ENCODE measurements at places on chromosomes 4 and X. TPM values are rescaled to one million over a fixed set of nuclear protein-coding genes. Genes with fewer than 3 reads are reported as not detected.

Gene UGT2B15
- total RNA-seq = 0.13 TPM

Gene EPHA5
- total RNA-seq = 1.9 TPM

DNA sequence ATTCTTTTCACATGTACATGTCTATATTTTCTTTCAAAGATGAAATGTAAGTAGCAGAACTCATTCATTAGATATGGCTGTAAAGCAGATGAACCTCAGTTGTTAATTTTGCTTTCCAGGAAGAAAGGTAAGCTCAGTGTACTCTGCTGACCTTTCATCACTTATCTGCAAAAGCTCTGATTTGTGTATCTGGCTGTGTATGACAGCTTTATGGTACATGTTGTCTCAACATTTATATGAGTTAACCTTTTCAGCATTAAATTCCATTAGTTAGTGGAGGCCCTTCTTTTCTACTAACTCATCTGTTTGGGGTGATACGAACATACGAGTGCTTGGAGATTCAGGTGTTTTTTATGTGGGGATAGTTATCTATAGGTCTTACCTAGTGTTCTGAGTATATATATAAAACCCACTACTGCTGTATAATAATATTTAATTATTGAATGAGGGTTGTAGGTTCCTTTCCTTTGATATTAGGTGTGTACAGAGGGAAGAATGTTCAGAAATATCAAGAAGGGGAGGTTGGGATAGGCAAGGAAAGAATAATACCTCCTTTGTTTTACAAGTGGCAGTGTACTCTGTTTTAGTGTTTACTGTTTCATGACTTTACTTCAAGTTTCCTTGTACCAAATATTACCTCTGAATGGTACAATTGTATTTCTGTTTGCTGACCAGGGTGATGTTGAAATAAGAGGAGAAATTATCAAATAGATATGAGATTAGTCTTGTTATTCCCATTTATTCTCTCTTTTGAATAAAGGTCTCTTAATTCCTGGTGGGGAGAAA lies 395.5 kb downstream of the ARHGAP24 start:
- no peak for DNase-seq
- no peaks in the 10 kb centered on the region for H3K27me3 ChIP-seq
- H3K4me1 ChIP-seq = peaks cover 2% of the 10 kb centered on the region

DNA sequence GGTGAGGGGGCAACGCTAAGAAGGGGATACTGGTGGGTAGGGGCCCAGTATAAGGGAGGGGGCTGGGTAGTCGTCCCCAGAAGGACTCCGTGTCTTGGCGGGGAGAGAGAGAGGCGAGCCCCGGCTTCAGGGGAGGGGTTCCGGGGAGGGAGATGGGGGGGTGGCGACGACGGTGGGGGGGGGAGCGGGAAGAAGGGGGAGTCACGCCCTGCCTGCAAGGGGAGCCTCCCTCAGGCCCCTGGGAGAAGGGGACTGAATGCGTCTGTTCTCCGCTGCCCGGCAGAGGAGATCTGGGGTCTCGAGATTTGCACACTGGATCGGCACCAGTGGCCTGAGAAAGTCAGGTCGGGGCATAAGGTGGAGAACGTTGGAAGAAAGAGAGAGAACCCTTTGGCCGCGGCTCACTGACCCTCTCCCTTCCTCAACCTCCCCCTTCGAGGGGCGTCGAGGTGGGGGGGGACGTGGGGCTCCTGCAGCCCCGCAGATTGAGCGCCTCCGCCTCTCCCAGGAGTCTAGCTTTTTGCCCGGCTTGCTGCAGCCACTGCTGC lies 609 bp upstream of the BCORL1 start:
- no peaks in the 10 kb centered on the region for H3K27me3 ChIP-seq
- peaks cover 14% of the 10 kb centered on the region for H3K4me1 ChIP-seq
- H3K4me3 ChIP-seq = no peak overlapping the region
- DNase-seq = no peak

DNA sequence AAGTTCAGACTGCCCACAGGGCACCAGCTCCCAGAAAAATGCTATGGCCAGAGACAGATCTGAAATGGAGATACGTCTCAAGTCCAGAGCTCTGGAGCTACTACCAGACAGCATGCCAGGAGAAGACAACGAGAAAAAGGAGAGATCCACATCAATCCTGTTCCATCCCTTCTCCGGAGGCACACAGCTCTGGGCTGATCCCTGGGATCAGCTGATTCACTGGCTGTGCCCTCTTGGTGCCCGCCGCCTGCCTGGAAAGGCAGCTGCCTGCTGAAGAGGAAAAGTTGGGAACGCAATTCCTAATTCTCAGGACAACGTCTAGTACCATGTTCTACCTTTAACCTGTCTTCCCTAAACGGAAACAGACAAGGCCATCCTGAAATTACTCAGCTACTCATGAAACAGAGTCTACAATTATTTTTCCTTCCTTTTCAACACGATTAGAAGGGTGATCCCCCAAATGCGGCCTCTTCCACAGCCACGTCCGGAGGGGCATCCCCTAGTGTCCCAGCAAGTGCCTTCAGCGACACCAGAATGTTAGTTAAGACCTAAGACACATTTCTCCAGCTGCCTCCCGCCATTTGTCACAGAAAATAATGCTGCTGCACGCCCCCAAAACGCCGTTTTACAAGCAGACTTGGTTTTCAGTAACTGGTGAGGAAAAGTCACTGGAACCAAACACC lies 2.4 kb downstream of the ZFYVE28 start:
- H3K27ac ChIP-seq = peak overlapping the region; percentile 93
- peaks cover 29% of the 10 kb centered on the region for H3K4me1 ChIP-seq

- DNase-seq = no peak
- H3K4me1 ChIP-seq = no peaks in the 10 kb centered on the region
- no peaks in the 10 kb centered on the region for H3K36me3 ChIP-seq
- no peak overlapping the region for H3K4me3 ChIP-seq
- no peak overlapping the region for H3K27ac ChIP-seq
These were observed 82.2 kb downstream of the SUPT20HL2 start for GRCh38 chrX:24231641-24232179.

GRCh38 chrX:115564243-115564642 lies 3.3 kb downstream of the PLS3 start:
- H3K27ac ChIP-seq = peak overlapping the region; percentile 92
- no peaks in the 10 kb centered on the region for H3K36me3 ChIP-seq
- DNase-seq = no peak
- H3K4me1 ChIP-seq = peaks cover 43% of the 10 kb centered on the region
- no peaks in the 10 kb centered on the region for H3K27me3 ChIP-seq

DNA sequence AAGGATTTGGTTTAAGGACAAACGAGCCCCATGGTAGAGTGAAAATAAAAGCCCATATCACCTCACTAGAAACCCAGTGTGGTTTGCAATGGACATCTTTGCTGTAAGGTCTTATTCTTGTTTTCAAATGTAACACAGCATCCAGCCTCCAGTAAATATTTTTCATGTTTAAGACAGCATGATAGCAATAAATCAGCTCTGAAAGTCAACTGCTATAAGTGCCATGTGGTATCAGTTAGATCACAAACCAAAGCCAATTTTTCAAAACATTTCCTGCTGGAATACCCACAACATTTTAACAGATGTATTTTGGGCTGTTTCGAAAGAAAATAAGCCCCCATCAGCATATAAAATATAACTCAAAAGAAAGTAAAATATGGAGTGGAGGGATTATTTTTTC lies 24.0 kb upstream of the SCML1 start:
- no peak overlapping the region for H3K4me3 ChIP-seq
- DNase-seq = no peak
- no peaks in the 10 kb centered on the region for H3K27me3 ChIP-seq

DNA sequence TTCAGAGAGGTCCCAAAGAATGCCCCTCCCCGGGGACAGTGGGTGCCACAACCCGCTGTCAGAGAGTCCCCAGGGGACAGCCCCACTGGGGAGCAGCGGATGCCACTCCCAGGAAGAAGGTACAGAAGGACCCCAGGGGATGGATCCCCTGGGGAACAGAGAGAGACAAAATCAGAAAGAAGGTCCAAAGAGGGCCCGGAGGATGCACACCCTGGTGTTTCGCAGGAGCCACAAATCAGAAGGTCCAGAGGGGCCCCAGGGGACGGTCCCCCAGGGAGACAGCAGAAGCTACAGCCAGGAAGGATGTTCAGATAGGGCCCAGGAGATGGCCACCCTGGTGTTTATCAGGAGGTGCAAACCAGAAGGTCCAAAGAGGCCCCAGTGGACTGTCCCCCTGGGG lies 1.4 kb downstream of the TEX13D start:
- DNase-seq = no peak
- no peak overlapping the region for H3K27ac ChIP-seq
- no peaks in the 10 kb centered on the region for H3K27me3 ChIP-seq
- no peak overlapping the region for H3K4me3 ChIP-seq

DNA sequence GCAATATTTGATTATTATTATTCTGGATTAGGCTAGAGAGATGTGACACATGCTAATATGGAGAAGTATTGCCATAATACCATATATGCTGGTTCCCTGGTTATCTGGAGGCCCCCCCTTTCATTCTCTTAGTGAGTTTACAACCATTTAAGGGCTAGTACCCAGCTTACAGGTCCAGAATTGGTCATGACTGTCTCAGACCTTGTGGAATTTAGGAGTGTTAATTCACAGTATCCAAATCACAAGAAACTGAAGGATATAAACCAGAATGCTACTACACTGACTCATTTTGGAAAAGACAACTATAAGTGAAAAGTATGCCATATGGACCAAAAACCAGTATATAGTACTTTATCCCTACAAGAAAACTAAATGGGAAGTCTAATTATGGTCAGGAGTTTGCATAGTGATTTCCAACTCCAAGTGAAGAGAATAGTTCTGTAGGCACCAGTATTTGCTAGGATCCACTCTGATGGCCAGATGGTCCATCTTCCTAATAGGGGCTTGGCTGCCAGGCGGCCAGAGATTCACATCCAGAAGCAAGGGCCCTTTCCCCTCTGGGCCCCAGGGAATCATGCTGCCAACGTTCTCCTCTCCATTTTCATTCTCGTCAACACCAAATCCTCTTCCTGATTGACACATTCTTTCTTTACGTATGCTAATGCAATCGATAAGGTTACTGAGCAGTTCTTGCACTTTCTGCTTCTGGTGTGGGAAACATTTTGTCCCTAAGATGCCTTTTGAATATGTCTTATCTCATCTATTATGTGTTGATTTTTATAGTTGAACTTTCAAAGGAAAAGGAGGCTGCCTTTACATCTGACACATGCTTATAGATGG lies 123.6 kb downstream of the SHROOM3 start:
- no peaks in the 10 kb centered on the region for H3K27me3 ChIP-seq
- H3K4me3 ChIP-seq = no peak overlapping the region
- peaks cover 2% of the 10 kb centered on the region for H3K4me1 ChIP-seq
- no peaks in the 10 kb centered on the region for H3K36me3 ChIP-seq

DNA sequence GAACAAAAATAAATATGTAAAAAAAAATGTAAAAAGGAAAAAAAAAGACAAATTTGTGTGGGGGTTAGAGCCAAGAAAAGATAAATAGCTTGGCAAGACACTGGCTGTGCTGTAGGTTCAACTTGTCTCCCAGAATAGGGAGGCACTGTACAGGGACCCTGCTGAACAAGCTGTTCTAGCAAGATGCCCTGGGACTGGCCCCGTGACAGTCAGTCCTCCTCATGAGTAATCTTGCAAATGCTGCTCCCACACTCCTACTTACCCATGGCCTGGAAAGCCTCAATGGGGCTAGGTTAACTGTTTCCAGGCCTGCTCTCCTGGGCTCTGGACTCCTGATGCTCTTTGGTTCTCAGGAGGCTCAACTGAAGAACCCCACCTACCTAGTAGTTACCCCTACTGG lies 106.8 kb downstream of the ATG4A start:
- no peak for DNase-seq
- no peak overlapping the region for H3K27ac ChIP-seq
- H3K4me3 ChIP-seq = no peak overlapping the region
- no peaks in the 10 kb centered on the region for H3K36me3 ChIP-seq
- no peaks in the 10 kb centered on the region for H3K4me1 ChIP-seq

DNA sequence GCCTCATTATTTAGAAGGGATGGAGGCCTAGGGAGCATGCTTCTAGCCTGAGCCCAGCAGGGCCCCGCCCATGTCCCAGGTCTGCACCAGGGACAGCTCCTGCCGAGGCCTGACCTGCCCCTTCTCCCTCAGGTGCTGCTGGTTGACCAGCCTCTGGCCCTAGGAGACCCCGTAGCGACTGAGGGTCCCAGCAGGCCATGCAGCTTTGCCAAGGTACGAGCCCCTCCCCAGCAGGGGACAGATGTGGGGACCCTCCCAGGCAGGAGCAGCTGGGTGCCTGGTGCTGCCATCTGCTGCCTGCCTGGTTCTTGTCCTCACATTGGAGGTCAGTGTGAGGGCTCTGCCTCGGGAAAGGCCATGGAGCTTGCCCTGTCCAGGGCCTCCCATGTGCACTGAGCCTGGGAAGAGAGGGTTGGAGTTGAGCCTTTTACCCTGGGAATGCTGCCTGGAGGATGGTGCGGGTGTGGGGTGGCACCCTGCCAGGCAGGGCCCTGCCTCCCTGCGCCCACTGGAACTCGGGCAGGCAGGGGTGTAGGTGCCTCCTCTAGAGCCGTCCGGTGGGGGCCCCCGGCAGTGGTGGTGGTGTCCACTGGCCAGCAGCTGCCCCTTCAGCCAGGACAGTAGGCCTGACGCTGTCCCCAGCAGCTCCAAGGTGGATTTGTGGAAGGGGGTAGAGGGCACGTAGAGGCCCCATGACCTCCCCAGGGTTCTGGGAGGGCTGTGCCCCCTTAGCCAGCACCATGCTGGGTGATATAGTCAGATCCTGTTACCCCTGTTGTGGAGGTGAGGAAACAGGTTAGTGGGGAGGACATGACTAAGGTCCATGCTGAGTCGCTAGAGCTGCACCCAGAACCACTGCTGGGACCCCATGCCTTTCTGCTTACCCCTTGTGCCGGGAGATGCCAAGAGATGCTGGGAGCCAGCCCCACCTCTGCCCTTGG lies 2.2 kb upstream of the MSANTD1 start:
- H3K4me3 ChIP-seq = no peak overlapping the region
- no peak overlapping the region for H3K27ac ChIP-seq
- no peaks in the 10 kb centered on the region for H3K4me1 ChIP-seq
- H3K36me3 ChIP-seq = no peaks in the 10 kb centered on the region
- DNase-seq = no peak

- H3K36me3 ChIP-seq = no peaks in the 10 kb centered on the region
- H3K27ac ChIP-seq = peak within 1 kb of the TSS; percentile 77
- peak within 1 kb of the TSS; percentile 68 for H3K4me3 ChIP-seq
- DNase-seq = no peak
- no peaks in the 10 kb centered on the region for H3K4me1 ChIP-seq
- H3K27me3 ChIP-seq = no peaks in the 10 kb centered on the region
These were observed at the start of gene ANKRD37 for GRCh38 chr4:185396724-185397385. Gene ANKRD37 (plus strand): TSS chr4:185396841. CDS start chr4:185396924, 83 bp downstream.

- DNase-seq = no peak
- no peaks in the 10 kb centered on the region for H3K36me3 ChIP-seq
- no peaks in the 10 kb centered on the region for H3K4me1 ChIP-seq
- H3K27ac ChIP-seq = no peak overlapping the region
These were observed 174.3 kb upstream of the TENM3 start for GRCh38 chr4:182068920-182069319.
